ENCODE measurements at places on chromosomes 16 and 17.

- no peak for DNase-seq
These were observed 3.8 kb upstream of the TBKBP1 start for GRCh38 chr17:47690121-47690520.

DNA sequence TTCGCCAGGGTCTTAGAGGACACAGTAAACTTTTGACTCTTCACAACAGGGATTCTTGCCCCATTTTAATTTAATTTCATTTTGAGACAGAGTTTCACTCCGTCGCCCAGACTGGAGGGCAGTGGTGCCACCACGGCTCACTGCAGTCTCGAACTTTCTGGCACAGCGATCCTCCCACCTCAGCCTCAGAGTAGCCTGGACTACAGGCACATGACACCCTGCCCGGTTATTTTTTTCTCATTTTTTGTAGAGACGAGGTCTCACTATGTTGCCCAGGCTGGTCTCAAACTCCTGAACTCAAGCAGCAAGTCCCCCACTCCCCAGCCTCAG, 329 bp upstream of the NLE1 start:
- no peak for DNase-seq

DNA sequence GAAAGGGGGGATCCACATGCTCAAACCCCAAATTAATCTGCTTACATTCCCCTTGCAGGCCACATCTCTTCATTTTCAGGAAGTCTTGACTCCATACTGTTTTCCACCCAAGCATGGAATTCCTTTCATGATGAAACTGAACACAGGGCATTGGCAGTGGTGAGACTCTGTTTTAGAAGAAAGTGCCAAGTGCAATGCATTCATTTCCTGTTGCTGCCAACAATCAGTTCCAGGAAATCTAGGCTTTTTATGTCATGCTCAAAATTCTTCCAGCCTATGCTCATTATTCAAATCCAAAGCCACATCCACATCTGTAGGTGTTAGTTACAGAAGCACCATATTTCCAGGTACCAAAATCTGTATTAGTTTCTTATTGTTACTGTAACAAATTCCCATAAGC, 4.1 kb downstream of the CCL2 start:
- DNase-seq: no peak

DNA sequence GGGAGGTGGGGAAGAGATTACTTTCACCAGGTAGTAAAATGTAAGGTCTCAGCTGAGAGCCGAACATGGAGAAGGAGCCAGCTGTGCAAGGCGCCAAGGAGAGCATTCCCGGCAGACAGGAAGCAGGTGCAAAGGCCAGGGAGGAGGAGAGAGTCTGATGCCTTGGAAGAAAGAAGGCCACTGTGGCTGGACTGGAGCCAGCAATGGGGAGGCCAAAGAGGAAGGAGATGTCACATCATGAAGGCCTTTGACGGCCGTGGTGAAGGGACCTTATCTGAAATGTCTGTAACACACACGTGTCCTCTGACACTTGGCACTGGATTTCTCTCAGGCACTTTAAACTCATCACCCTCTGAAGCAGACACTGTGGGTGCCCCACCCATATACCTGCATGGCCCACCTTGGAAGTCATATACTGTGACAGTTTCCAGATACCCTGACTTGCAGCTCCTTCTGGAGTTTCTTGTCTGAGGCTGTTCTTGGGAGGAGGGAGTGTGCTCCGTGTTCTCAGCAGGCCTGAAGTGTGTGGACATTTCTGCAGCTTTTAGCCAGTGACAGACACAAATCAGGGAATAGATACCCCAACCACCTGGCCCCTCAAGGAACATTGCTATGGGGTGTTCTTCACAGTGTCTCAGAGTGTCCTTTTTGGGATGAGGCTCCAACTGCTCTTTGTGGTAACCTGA, 1.9 kb upstream of the SLC5A2 start:
- no peak for DNase-seq

- DNase-seq: no peak
These were observed 1.1 kb downstream of the ABCA10 start for GRCh38 chr17:69227541-69227940.

DNA sequence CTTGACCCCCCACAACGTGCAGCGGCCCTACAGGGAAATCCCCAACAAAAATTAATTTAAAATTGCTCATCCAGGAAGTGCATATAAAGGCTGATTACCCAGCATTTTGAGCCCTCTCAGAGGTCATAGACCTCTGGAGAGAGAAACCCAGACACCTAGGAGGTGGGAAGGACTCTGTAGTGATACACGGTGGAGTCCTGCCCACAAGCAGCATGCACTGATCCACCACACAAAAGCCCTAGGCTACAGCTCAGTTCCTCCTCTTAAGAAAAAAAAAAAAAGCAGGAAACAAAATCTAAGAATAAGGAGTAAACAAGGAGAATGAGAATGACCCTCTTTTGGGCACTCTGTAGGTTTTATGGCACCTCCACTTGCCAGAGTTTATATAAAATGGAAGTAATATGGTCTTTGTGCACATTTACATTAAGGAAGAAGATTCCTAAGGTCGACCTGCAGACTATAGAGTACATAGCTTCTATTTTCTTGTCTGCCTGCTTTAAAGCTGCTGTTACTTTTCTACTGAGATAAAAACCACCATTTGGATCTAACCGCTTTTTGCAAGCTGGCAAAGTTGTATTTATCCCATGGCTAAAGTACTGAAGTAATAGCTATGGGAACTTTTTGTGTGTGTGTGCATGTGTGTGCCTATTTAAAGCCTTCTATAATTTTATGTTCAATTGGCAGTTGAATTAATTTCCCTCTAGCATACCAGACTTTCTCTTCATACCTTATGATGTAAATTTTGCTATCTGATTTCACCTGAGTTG, 46.9 kb downstream of the ACSM1 start:
- DNase-seq: no peak

- no peak for DNase-seq
These were observed 79.7 kb upstream of the CES5A start for GRCh38 chr16:55954906-55955305.

DNA sequence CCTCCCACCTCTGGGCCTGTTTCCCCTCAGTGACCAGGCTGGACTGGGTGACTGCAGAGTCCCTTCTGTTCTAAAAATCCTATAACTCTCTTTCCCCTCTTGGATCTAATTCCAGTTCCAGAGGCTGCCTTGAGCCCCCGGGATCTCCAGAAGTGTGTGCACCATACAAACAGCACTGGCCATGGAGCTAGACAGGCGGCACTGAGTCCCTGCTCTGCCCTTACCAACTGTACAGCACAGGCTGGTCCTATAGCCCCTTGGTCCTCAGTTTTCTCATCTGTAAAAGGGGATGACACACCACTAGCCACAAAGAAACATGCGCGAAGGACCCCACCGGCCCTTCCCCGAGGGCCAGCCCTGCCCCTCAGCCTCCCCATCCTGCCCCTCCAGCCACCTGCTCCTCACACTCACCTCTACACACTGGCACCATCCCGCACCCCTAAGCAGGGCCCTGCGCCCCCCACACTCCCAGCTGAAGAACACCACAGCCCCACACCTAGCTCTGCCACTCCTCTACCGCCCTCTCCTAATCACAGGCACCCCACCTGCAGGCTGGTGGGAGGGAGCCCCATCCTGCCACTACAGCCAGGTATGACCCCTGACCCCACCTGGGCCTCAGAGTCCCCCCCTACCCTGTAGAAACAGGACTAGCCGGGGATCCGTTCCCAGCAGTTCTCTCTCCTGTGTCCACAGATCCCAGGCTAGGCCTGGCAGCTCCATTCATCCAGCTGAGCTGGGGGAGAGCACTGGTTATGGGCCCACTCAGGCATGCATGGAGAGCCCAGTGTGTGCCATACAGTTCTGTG, 913 bp upstream of the KRT16 start:
- no peak for DNase-seq

GRCh38 chr17:42878123-42878880, 22.3 kb upstream of the G6PC1 start:
- no peak for DNase-seq

- no peak for DNase-seq
These were observed 379.0 kb upstream of the GOT2 start for GRCh38 chr16:59113004-59113670.

- DNase-seq: peak; percentile 15
These were observed 11.7 kb upstream of the CNTNAP4 start for GRCh38 chr16:76265434-76266045.

DNA sequence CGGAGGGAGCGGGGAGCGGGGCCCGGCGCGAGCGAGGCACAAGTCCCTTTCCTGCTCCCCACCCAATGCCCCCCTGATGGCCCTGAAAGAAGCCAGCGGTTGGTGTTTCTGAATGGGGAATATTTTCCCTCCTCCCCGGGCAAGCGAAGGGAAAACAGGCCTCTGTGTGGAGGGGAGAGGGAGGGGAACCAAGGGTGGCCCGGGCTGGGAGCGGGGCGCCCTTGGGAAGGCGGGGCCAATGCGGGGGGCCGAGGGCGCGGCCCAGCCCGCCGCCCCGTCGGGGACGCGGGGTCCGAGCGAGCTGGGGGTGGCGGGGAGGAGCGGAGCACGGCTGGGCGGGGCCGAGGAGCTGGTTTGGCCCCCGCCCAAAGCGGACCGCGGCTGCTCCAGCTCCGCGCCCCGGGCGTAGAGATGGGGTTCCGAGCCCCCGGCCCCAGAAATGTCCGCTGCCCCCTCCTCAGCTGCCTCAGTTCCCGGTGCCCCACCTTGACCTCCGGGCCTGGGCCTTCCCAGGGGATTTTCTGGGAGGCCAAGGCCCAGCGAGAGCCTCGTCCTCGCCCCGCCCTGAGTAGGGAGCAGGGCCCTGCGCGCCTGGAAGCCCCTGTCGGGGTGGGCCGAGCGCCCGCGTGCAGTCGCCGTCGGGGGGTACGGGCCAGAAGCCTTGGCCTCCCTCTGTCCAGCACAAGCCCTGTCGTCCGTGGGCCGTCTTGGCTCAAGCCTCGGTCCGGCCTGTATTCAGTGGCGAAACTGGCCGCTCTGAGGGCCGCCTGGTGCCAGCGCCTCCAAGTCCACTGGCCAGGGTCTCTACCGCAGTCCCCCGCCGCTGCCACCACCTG, 3.9 kb upstream of the HEXIM1 start:
- no peak for DNase-seq

DNA sequence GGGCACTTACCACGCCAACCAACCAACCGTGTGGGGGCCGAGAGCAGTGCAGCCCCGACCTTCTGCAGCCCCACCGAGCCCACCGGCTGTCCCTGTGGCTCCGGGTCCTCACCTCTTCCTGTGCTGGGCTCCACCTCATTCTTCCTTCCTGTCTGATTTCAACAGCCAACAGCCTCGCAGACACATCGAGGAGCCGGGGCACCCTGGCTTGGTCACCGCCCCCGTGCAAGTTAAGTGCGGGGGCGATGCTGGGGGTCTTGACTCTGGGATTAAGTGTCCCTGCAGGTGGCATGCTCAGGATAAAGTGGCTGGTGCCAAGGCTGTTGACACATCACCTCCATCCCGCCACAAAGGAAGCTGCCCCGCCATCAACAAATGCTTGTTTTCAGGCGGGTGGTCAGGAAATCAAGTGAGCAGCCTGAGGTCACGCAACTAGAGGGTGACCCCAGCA, at the start of gene NLRC3:
Gene NLRC3 (minus strand): TSS at position 102 of the 451 bp plus-strand sequence. CDS start 12,367 bp downstream, outside the sequence.
- no peak for DNase-seq

GRCh38 chr17:73068322-73069153, 23.9 kb downstream of the SLC39A11 start:
- no peak for DNase-seq

- DNase-seq: no peak
These were observed 806 bp downstream of the TBX21 start for GRCh38 chr17:47733674-47734410.

- no peak for DNase-seq
These were observed 767 bp downstream of the SYNGR2 start for GRCh38 chr17:78168903-78169793.

DNA sequence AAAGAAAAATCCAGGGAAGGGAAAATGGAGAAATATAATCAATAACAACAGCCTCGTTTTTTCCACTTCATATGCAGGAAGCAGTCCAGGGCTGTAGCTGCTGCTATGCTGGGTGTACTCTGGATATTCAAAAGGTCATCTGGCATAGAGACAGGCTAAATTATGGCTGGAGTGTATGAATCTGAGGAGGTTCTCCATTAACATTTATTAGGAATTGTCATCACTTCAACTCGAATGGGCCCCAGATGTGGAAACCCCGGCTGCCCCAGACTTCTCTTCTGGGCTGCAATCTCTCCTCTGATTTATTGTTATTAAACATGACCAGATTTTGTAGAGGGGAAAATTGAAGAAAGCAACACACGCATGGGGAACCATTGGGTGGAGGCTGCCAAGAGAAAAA, 33.5 kb upstream of the SKAP1 start:
- no peak for DNase-seq

GRCh38 chr16:69921127-69921526, 30.0 kb upstream of the CLEC18A start:
- no peak for DNase-seq

- DNase-seq: no peak
These were observed 42.4 kb downstream of the SYT17 start for GRCh38 chr16:19210280-19210924.

GRCh38 chr17:67227488-67227887, 17.5 kb downstream of the HELZ start:
- DNase-seq: no peak

DNA sequence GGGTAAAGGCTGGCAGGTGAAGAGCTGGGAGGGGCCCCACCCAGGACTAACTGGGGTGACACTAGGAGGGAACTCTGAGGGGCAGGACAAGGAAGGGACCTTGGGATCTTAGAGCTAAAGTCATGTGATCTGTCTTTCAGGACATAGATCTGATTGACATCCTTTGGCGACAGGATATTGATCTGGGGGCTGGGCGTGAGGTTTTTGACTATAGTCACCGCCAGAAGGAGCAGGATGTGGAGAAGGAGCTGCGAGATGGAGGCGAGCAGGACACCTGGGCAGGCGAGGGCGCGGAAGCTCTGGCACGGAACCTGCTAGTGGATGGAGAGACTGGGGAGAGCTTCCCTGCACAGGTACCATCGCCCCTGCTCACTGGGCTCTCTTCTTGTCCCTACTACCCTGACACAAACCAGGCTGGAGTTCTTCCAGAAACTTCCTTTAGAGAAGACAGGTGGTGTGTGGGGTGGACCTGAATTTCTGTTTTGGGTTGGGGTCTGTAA, 8.1 kb downstream of the NFE2L1 start:
- DNase-seq: no peak

DNA sequence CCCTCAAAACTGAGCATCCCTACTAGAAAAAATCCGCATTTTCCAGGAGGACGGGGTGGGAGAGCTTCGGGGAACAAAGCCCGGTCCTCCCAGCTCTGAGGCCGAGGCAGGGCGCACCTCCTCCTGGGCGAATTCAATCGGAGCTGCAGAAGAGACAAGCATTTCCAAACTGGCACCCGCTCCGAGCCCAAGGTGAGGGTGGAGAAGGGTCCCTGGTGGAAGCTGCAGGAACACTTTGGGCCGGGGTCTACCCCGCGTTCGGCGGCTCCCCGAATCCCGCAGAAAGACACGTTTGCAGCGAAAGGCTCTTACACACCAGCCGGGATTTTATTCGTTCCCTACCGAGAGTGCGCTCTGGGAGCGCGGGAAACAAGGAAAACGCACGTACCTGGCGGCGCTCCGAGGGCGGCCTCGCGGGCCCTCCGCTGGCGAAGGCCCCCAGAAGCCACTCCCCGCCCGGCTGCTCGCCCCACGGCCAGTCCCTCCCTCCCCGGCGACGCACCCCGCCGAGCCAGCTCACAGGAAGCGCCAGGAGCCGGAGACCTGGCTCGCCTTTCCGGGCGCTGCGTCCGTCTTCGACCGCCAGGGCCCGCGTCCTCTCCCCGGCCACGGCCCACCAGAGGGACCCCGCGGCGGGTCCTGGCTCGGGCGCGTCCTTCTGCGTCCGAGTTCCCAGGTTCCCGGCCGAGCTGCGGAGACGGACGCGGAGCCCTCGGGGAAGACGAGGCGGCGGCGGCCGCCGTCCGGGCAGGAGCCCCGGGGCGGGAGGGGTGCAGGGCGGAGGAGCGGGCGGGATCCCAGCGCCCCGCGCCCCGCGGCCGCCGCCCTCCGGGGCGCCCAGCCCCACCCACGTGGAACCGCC, 49.8 kb upstream of the BAHCC1 start:
- DNase-seq: peak; percentile 56

Measured in NCI-H1105 (cell line).